ENCODE measurements at places on chromosomes 5 and 9.
A peak's percentile ranks its signal among the peaks of the same experiment; 100 is the strongest.

DNA sequence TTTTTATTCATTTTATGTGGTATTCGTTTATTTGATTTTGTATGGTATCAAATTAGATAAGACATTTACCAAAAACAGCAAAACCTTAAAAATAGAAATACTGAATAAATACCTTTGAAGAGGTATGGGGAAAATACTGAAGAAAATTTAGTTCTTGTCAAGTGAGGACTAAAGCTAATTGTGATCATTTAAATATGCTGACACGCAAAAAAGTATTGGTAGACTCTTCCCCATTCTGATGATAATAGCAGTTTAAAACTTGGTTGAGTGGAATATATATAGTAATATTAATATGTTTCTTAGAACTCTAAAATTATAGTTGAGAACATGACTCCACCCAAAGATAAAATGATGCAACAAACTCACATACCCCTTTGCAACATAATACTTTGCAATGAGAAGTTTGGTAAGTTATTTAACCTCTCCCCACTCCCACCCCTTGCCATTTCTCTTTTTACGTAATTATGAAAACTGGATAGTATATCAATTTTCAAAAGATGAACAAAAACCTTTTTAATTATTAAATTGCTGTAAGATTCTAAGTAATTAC lies 30.1 kb upstream of the SNX24 start:
- DNase-seq: no peak

GRCh38 chr9:27870404-27870803 lies 297.1 kb upstream of the C9orf72 start:
- peak; percentile 35 for DNase-seq

DNA sequence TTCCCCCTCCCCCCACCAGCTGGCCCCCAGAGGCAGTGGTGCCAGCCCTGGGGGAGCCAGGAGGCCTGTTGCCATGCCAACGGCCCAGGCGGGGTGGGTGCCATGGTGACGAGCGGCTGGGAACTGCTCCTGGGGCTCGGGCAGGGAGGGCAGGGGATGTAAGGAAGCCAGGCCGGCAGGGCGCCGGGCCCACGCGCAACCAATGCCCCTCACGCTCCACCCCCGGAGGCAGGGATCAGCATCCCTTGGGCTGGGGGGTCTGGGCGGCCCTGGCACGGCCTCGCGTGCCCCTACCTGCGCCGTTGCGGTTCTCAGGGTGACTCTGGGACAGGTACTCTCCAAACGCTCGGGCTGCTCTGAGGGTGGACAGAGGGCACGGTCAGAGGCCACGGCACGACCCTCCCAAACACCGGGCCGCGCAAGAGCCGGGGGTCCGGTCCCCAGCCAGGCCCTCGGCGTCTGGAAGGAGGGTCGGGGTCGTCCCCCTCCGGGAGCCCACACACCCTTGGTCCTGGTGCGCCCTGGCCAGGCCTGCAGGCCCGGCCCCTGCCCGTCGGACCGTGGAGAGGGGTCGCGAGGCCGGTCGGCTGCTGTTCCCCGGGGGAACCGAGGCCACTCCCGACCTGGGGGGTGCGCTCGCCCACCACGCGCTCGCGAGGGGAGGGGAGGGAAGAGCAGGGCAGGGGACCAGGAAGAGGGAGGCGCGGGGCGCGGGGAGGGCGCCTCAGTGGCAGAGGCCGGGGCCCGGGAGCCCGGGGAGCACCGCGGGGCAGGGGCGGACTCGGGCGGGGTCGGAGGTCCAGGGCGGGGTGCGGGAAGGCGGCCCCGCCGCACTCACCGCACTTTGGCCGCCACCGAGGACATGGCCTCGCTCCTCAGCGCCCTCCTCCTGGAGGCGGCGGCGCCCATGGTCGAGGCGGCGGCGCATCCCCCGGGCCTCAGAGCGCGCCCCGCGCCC lies 661 bp downstream of the NSMF start:
- DNase-seq: no peak

DNA sequence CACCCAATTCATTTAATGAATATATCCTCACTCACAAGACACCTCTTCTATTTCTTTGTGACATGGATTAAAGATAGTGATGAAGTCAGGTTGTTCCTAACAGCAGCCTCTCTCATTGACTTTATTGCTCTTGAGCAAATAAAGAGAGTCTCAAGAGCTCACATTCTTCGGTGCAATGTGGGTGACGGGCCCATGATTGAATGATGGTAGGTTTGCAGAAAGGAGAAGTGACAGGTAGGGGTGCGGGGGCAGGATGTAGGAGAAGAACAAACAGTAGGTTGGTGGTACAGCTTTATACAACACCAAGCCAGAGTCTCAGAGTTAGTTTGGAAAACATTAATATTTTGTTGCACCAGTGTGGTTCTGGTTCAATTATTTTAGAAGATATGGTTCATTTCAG lies 122.2 kb downstream of the SLIT3 start:
- DNase-seq: no peak

DNA sequence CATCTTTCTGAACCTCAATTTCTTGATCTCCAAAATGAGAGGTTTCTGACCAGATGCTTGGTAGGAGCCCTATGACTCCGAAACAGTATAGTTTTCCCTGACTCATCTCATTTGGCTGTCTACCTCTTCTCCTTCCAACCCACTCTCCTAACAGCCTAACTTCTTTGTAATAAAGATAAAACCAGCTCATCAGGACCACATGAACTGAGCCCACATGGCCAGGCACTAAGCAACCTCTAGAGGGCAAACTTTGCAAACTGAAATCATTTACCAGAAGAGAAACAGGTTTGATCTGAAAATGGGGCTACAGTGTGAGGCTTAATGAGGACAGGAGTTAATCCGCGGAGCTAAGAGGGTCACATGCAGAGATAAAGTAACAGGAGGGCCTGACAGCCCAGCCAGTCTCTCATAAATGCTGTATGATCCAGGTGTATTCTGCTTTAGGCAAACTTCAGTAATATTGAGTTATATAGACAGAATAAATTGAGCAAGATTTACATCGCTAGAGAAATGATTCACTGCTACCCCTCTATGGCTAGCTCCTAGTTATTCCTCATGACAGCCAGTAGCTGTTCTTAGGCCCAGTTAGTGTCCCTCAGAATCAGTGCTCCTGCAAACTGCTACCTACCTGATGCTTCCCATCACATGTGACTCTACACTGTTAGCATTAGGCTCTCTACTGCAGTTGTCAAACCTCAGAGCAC lies 64.6 kb downstream of the ABCA1 start:
- DNase-seq: peak; percentile 59

GRCh38 chr5:142012186-142012785 lies 541 bp downstream of the GNPDA1 start:
- peak; percentile 9 for DNase-seq

DNA sequence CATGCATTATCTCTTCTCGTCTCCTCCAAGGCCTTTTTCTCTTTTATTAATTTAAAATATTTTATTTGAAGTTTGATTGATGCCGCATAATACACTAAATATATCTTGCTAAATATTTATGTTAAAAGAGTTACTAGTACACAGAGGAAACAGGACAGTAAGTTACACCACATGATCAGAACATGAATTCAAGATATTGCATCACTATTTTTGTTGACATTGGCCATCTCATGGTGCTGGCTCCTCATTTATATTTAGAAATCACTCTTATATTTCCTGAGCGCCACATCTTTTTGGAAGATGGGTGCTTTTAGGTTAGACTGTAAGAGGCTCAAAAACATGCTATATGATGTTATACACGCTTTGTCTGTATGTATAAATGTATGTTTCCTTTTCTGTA lies 23.0 kb downstream of the SPEF2 start:
- DNase-seq: no peak

- no peak for DNase-seq
Observed at GRCh38 chr5:22431840-22432239, 421.3 kb downstream of the CDH12 start.

DNA sequence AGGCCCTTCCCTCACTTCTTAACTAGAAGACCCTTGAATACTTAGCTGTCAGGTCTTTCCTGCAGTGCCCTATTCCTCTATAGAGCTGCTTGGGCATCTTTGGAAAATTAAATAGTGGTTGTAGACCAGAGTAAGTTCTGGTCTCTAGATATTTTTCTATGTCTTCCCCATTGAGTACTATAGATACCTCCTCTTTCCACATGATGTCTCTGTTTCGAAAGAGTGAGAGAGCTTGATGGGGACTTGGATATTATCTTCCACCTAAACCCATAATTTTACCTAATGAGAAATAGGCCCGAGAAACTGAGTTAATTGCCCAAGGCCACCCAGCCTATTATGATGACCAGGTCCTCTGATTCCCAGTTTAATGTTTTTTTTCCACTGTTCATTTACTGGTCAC lies 40.2 kb downstream of the SPEF2 start:
- no peak for DNase-seq

GRCh38 chr5:95358848-95359247 lies 32.3 kb upstream of the FAM81B start:
- DNase-seq: no peak

DNA sequence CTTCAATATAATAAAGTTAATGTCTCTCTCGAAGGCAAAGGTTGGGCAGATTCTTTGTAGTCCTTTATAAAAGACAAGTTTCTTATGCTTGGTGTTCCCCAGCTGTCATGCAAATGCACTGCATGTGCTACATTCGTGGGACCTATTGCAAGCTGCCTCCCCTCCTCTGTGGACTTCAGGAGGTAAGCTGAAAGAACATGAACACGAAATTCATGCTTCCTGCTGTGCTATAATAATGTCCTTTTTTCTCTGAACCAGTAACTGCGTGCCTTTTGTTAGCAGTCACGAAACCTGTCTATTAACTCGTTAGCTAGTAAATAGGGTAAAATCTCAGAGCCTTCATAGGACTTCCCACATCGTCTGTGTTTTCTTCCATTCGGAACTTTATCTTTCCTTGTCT lies 363.5 kb downstream of the CDH9 start:
- no peak for DNase-seq

GRCh38 chr5:96611946-96612345 lies 50.2 kb upstream of the CAST start:
- no peak for DNase-seq

DNA sequence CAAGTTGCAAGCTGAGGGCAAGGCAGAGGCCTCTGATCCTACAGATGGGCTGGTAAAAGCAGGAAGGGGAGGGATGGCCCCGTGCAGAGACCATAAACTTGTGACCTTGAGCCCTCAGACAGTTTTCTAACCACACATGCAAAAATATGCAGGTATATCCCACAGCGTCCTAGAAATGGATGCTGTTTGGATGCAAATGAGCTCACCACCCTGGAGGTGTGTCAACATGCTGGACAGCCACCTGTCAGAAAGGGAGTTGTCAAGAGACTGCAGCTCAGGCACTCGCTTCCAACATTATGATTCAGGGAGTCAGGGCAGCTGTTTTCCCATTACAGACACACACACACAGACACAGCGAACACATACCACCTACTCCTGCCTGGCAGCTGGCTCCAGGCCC lies 97.3 kb upstream of the PANK3 start:
- no peak for DNase-seq

DNA sequence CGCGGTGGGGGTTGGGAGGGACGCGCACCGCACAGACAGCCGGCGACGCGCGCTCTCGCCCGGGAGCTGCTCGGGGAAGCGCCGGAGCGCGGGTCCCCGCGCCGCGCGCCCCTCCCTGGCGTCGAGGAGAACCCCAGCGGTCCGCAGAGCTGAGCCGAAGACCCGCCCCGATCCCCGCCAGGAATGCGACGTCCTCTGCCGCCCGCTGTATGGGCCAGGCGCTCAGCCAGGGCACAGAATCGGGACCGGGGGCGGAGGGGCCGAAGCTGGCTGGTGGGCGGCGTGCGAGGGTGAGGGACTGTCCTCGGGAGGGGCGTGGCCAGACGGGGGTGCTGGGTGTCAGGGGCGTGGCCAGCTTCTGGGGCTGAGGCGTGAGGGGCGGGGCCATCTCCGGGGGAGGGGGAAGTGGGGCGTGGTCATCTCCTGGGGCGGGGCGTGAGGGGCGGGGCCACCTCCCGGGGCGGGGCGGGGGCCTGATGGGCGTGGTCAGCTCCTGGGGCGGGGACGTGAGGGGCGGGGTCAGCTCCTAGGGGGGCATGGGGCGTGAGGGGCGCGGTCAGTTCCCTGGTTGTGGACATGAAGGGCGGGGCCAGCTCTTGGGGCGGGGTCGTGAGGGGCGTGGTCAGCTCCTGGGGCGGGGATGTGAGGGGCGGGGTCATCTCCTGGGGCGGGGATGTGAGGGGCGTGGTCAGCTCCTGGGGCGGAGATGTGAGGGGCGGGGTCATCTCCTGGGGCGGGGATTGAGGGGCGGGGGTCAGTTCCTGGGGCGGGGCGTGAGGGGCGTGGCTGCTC lies 965 bp downstream of the PTGDS start:
- no peak for DNase-seq

DNA sequence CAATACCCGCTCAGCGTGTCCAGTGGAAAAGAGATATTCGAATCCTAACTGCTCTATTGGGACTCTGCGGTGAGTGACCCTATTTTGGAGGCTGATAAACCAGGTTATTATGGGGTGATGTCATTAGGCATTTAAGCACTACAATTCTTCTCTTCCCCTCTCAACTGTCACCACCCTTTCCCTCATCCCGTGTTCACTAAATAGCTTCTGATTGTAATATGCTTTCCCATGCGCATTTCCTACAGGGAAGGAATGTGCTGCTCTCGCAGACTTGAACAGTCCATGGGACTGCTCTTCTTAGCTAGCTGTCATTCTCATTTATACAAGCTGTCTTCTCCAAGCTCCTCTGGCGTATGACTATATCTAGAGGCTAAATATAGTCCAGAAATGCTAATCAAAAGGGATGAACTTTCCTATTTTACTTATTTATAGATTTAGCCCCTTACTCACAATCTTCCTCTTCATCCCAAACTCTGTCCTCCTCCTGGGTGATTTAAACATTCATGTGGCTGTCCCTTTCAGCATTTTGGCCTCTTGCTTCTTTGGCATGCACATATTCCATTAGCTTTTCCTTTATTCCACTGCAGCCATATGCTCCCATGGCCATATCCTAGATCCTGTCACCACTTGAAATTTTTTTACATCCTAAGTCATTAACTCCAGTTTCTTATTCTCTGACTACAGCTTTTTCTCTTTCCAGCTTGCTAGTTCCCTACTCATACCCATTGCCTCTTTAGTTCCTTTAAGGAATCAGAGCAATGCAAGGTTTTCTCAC lies 39.6 kb upstream of the CSNK1G3 start:
- no peak for DNase-seq

DNA sequence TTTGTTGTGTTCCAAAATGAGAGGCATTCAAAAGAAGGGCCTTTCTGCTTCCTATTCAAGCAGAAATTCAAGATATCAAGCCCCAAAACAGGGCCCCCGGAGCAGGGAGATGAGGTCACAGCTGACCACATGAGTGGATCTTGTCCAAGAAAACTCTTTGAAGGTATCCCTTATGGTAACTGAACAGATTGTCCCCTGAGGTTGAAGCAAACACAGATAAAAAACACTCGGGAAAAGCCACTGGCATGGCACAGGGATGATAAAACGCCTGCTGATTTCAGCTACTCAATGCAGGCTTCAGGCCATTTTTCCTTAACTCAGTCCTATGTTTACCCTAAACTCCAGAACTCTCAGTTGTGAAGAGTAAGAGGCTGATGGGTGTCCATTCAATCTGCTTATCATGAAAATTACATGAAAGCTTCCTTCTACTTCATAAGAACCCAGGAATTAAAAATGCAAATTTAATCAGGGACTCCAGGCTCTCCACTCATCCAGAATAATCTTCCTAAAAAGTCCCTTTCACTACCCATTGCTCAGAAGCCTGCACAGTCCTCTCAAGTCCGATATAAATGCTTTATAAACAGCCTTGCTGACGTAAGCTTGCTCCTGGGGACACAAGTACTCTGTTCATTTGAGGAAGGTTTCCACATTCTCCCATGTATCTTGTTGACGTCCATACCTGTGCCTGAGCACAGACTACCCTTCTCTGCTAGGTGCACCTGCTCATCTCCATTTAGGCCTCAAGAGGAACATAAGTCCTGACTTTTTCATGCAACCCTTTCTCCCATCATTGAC lies 35.9 kb upstream of the SLC1A3 start:
- no peak for DNase-seq

GRCh38 chr5:8843771-8844170 lies 702.1 kb downstream of the SEMA5A start:
- DNase-seq: no peak

Data from HepG2 (cell line).